ENCODE measurements at places on chromosomes 11 and 22. TPM values are rescaled to one million over a fixed set of nuclear protein-coding genes. Genes with fewer than 3 reads are reported as not detected.

Gene MMP13
- 96.9 TPM for total RNA-seq

GRCh38 chr22:29339381-29340235, 24.1 kb upstream of the RASL10A start:
- DNase-seq: no peak

Gene PLA2G3
- total RNA-seq: not detected

- DNase-seq: peak; percentile 95
These were observed 262.8 kb upstream of the PLET1 start for GRCh38 chr11:112523477-112523876.

DNA sequence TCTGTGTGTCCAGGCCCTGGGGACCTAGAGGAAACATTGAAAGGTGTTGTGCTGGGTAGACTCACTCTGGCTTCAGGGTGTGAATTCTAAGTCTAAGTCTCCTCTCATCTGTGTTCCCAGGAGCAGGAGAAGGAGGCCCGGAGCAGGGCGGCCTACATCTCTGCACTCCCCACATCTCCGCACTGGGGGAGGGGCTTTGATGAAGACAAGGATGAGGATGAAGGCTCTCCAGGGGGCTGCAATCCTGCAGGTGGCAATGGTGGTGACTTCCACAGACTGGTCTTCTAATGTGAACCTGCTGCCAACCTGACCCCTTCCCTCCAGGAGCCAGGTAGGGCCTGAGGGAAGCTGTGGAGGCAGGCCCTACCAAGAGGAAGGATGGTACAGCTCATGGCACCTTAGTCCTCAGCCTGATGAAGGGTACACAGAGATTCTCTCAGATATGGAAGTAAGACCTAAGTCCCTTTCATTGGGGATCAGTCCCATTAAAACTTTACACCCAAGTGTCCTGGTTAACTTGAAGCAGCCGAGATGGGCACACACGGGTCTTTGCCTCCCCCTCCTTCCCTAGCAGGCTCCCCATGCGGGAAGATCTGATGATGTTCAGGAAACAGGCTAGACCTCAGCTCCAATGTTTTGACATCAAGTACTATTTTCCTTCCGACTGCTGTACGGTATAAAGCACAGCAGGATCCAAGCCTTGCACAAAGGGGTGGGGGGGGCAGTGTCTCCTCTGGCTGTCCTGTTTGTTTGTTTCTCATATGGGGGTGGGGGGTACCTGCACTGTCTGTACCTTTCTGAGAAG, 25.0 kb downstream of the USP35 start:
- no peak for DNase-seq

GRCh38 chr22:36758792-36759271, 17.1 kb downstream of the IFT27 start:
- no peak for DNase-seq

- DNase-seq: no peak
These were observed 51.9 kb upstream of the KCNQ1OT1 start for GRCh38 chr11:2751523-2752203.

Gene CEP126
- total RNA-seq: 0.86 TPM

Gene MPZL3
- total RNA-seq: 8.7 TPM

Gene IGSF22
- total RNA-seq: not detected

Data from M059J (cell line).